Inflammatory macrophage (primary cell): ENCODE measurements at places on chromosomes 7 and 10.

- DNase-seq = no peak
Observed at GRCh38 chr10:114831186-114831867, 9.7 kb downstream of the FHIP2A start.

DNA sequence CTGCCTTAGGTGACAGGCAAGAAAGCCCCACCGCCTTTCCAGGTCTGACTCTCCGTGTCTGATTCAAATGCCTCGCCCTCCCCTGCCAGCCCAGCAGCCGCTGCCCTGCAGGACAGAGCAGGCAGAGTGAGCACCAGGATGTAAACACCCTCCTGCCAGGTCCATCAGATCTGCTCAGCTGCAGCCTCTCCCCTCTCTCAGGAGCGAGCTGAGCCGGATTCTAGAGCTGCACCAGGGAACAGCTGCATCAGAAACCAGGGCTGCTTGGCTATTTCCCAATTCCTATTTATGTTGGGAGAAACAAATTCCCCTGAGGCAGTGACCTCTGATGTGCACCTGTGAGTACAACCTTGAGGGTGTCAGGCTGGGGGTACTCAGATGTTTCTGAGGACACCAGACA, 121.5 kb upstream of the ZMIZ1 start:
- no peak for DNase-seq

GRCh38 chr7:105352018-105352612, 36.6 kb downstream of the SRPK2 start:
- peak; percentile 95 for DNase-seq

GRCh38 chr10:132836832-132837540, 51.0 kb upstream of the NKX6-2 start:
- peak; percentile 29 for DNase-seq

- no peak for DNase-seq
Observed at GRCh38 chr7:132051311-132051710, 494.9 kb upstream of the PODXL start.

- peak; percentile 27 for DNase-seq
Observed at GRCh38 chr10:75712242-75712880, 280.9 kb downstream of the LRMDA start.

DNA sequence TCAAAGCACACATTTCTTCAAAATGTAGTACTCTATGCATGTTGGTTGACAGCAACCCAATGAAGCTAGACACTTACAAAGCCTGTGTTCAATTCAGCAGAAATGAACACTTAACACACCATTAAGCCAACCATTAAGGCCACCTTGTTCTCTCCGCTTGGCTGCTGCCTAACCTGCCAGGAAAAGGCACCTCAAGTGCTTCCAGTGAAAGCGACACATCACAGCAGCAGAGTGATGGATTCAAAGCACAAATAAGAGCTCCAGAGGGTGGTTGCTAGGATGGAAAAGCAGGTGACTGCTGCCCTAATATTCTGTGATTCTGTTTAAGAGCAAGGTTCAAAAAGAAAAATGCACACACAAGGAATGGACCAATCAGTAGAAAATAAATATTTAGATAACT, 81.5 kb upstream of the GNAI1 start:
- DNase-seq = no peak

- peak; percentile 21 for DNase-seq
Observed at GRCh38 chr7:5420067-5420880, 3.4 kb downstream of the TNRC18 start.

- DNase-seq = no peak
Observed at GRCh38 chr10:4894335-4894734, 68.3 kb downstream of the AKR1E2 start.

- DNase-seq = no peak
Observed at GRCh38 chr7:37493810-37494209, 45.1 kb upstream of the ELMO1 start.

GRCh38 chr7:114832906-114833595, 88.8 kb upstream of the MDFIC start:
- no peak for DNase-seq

DNA sequence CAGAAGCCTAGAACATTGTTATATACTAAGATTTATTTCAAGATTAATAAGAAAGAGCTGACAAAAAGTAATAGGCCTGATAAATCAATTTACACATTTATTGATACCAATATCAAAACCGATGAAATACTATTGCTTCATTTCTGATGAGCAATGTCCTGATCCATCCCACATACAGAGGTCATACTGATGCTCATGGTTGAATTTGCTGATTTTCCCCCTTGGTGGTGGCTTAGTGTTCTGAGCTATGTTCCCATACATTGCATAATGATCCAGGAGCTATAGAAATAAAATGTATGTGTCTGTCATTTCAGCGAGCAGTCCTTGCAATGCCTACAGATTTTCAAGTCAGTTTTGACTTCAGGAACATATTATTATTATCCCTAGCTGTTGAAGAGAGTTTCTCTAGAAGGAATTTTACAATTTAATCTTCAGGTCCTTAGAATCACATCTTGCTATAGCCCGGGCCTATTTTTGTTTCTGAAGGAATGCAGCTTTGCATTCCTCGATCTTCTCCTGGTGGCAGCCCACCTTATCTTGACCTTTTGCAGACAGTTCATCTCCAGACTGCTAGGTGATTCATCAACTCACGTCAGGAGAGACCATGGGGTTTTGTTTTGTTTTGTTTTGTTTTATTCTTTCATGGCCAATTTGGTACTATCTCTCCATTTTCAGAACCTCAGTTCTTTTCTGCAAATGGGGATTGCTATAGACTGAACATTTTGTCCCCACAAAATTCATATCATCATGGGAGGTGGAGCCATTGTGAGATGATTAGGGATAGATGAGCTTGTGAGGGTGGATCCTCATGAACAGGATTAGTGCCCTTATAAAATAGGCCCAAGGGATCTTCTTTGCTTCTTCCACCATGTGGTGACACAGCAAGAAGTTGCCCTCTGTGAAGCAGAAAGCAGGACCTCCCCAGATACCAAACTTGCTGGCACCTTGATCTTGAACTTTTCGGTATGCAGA, 465.6 kb upstream of the IGFBP3 start:
- DNase-seq = no peak

DNA sequence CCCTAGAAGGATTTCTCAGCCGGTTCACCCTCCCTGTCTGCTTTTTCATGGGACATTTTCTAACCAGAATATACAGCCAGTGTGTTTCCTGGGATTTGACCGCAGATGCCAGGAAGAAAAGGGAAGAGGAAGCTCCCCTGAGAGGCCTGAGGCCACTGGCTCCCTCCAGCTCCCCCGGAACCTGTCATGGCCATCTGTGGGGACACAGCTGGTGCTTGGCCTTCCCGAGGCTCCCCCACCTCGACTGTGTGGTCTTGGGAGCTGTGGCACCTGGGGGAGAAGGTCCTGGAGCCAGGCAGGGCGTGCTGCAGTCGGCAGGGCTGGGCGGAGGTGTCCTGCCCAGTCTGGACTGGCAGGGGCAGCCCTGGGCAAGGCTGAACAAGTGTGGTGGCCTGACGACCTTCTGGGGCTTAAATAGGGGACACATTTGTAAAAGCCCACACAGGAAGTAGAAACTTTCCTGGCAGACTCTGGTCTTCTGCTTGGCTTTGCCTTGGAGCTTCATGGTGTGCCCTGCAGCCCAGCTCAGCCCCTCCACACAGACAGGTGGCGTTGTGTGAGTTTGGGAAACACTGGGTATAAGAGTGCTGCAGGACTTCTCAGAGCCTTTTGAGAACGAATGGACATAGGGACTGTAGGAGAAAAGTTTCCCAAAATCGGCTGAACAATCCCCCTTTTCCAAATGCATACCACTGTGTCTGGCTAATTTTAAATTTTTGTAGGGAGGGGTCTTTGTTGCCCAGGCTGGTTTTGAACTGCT, 6.8 kb downstream of the BRI3 start:
- DNase-seq = peak; percentile 54

GRCh38 chr7:155274633-155275355, 22.9 kb upstream of the INSIG1 start:
- DNase-seq = no peak

- no peak for DNase-seq
Observed at GRCh38 chr10:89343089-89343767, 15.4 kb downstream of the IFIT3 start.

GRCh38 chr10:84293574-84294016, 34.8 kb upstream of the CCSER2 start:
- peak; percentile 90 for DNase-seq

DNA sequence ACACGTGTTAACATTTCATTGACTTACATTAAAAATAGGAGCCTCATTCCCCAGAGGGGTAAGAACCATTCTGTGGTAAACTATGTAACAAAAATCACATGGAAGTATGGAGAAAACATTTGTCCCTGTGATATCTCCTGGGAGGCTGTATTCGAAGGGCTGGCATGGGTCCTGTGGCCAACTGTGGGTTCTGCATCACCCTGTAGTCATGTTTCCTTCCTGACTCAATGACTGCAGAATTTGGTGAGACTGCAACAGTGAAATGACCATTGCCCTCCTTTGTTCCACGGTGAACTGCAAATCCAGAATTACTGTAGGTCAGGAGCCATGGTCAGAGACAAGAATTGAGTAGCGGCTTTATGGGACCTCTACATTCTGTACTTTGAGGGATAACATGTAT, 3.6 kb upstream of the ZEB1 start:
- DNase-seq = no peak

- DNase-seq = peak; percentile 70
Observed at GRCh38 chr7:964401-965231, 10.1 kb upstream of the ADAP1 start.

- DNase-seq = no peak
Observed at GRCh38 chr10:45052700-45053099, 52.0 kb downstream of the ZNF22 start.

DNA sequence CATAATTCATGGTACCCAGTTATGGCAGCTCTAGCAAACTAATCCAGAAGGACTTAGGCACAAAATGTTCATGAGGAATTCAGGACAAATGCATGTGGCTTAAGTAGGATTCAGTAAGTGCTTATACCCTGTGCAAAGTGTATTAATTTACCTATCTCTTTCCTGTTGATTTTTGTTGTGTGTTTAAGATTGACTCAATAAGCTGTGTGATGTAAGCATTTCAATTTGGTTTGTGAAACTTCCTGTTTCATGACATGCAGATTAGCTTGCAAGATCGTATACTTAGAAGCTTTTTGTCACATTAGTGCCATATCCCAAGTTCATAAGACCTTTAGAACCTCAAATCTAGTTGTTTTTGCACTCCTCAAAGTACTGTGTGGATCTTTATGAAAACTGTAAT, 416.7 kb downstream of the ARL4A start:
- peak; percentile 74 for DNase-seq
